Activated CD8-positive, alpha-beta T cell treated with anti-CD3 and anti-CD28 coated beads, Interleukin-2, amount 10 ng/mL, durations not matched to agents 7 days and 5 days (primary cell): ENCODE measurements at places on chromosomes 6 and 20. TPM values are rescaled to one million over a fixed set of nuclear protein-coding genes. Genes with fewer than 3 reads are reported as not detected.

The CALHM6 gene
- total RNA-seq: 19.3 TPM

The DDRGK1 gene
- 49.0 TPM for total RNA-seq

The UNC5CL gene
- total RNA-seq: 1.1 TPM

DNA sequence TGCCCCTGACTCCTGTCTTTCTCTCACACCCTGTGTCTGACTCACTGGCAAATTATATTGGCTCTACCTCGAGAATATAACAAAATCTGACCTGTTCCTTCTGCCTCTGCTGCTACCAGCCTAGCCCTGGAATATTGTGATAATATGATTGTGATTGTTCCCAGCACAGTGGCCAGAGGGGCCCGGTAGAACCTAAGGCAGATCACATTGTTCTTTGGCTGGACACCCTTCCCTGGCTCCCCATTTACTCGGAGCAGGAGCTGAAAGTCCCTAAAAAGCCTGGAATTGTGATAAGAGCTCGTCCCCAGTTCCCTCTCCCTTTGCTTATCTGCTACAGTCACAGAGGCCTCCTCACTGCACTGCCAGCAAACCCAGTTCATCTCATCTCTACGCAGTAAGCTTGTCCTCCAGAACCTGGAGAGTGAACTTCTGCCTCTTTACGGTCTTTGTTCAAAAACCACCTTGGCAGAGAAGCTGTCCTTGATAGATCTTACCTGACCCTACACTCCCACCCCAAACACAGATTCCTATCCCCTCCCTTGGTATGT lies 21.8 kb downstream of the SERPINB6 start:
- DNase-seq: no peak

DNA sequence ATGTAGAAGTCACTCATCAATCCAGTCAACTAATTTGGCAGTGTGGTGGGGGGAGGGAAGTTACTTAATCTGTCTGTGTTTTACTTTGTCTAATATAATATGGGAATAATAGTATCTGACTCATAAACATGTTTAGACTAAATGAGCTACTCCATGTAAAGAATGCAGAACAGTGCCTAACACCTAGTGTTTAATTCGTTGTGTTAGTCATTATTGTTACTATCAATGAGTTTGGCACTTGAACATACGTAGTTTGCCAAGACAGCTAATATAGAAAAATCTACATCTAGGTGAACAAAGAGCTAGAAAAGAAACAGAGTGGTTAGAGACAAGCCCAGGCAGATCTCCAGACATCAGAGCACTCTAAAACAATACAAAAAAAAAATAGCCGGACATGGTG lies 49.1 kb downstream of the IRAK1BP1 start:
- DNase-seq: no peak
